ENCODE measurements at places on chromosomes 2 and 18.

DNA sequence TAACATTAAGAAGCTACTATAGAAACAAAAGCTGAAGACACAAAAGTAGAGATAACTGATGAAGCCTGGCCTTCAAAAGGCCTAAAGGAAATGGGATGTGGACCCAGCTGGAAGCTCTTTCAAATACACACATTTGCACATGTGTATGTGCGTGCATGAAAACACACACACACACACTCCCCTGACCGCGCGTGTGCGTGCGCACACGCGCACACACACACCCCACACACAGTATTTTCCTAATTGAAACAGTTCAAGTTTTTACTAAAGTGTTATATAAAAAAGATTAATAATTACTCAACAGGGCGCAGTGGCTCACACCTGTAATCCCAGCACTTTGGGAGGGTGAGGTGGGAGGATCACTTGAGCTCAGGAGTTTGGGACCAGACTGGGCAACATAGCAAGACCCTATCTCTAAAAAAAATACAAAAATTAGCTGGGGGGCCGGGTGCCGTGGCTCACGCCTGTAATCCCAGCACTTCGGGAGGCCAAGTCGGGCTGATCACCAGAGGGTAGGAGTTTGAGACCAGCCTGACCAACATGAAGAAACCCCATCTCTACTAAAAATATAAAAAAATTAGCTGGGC is 111.5 kb downstream of the PLEKHM3 start:
- no peak for DNase-seq

DNA sequence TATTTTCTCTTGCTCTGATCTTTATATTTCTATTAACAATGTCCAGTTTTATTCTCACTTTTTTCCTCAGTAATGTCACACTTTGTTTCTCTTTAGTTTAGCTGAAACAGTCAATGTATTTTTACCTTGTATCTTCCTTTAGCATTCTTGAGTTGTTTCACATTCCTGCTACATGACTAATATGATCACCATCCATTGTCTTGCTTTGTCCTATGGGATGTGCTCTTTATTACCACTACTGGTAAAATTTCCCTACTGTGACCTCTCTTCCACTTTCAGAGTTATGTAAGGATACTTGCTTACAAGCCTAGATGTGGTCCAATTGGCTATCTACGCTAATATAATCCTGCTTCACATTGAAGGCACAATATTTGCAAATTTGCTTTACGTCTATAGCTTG is 457.9 kb downstream of the PIK3C3 start:
- no peak for DNase-seq

- no peak for DNase-seq
Measured at GRCh38 chr2:71587509-71588073, 134.2 kb downstream of the DYSF start.

DNA sequence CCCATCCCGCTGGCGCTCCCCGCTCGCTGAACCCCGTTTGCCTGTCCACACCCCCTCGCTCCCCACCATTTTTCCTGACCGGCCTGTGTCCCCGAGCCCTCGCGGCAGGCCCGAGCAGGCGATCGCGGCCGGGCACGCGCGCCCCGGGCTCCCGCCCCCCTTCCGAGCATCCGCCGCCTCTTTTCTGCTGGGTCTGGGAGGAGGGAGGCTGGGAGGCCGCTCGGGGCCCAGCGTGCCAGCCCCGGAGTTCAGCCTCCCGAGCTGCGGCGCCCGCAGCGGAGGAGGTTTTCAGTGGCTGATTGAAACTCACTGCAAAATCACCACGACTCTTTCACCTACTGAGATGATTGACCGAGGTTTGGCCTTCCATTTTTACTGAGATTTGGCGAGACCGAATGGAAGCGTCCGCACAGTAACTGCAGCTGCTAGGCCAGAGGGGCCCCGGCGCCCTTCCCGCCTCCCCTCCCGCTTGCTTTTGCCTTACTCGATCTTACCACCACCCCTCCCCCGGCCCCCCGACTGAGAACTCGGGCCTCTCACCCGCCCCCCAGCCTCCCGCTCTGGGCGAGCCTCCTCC is 4.8 kb downstream of the SOX11 start:
- DNase-seq = peak; percentile 66

GRCh38 chr2:144430722-144431391 is 89.1 kb downstream of the ZEB2 start:
- DNase-seq = peak; percentile 75

DNA sequence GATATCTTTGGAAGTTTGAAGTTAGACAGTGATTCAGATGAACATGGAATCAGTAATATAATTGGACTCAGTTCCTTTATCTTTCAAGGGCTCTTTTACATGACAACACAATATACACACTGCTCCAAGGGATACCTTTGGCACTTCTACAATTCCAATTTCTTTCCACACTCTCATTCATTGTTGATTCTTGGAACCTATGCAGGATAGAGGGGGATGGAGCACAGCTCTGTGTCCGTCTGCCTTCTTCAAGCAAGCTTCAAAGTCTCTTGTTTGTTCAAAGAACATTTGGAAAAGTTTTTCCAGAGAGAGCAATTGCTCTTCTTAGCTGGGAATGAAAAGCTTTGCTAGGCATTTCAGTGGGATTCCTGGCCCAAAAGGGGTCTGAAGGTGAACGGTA is 276.2 kb upstream of the ZEB2 start:
- no peak for DNase-seq

DNA sequence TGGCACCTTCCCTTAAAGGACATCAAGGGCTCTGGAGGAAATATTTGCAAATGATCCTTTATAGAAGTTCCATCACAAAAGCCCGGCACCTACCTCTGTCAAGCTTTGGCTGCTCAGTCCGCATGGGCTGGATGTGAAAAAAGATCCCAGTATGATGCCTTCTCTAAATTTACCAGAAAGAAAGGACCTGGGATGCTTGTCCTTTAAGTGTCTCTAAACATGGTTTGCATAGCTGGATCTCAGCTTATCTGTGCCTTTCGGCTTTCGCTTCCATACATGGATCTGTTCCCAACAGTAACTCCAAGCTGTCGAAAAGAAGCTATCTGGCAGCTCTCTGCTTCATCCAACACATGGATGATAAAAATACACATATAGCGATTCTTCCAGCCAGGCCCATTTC is 60.4 kb upstream of the SLC8A1 start:
- no peak for DNase-seq

DNA sequence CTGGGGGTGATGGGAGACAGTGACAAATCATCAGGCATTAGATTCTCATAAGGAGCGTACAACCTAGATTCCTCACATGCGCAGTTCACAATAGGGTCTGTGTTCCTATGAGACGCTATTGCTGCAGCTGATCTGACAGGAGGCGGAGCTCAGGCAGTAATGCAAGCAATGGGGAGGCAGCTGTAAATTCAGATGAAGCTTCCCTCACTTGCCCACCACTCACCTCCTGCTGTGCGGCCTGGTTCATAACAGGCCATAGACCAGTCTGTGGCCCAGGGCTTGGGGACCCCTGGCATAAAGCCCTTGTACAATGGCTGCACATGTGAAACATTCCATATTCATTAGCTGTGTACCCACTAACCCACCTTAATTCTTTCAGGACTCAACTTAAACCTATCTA is 18.0 kb downstream of the NMUR1 start:
- no peak for DNase-seq

GRCh38 chr2:203683421-203683820 is 23.0 kb upstream of the CD28 start:
- no peak for DNase-seq

DNA sequence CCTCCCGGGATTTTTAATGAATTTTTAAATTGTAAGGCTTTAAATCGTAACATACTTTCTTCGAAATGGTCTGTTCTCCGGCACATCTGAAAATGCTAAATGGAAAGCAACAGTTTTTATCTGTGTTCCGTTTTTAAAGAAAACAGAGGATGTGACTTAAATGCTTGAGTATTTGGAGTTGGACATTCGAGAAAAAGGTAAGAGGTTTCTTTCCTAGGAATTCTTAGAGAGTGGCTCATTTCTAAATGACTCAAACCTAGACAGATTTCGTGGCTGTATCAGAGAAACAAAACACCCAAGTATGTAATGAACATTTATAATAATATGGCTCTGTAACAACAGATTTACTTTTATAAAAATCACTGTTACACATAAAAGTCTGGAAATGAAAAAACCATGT is 177.6 kb upstream of the CCDC68 start:
- no peak for DNase-seq

DNA sequence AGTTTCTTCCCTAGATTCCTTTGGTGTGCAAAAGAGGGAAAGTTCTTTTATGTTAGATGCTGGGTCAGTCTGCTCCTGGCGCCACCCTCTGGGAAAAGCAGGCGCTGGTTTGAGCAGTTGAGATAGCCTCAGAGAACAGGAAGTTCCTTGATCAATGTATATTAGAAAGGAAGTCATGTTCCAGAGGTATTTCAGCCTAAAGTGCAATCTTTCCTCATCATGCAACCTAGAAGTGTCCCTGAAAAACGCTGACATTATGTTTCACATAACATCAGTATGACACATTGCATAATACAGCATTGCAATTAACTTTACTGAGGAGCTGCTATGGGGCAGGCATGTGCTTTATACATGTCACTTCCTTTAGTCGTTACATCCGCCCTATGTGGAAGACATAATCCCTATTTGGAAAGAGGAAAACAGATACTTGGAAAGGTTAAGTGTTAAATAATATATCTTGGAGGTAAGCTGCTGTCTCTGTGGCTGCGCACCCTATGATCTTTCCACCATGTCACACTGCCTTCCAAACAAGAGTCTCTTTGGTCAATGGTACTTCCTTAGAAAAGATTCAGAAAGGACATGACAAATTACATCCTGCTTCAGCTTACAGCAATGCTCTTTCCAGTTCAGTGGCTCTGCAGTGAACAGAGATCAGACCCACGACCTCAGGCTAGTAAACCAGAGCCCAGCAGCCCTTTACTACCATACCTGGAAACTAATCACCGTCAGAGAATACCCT is 369.7 kb downstream of the RAD51AP2 start:
- no peak for DNase-seq

DNA sequence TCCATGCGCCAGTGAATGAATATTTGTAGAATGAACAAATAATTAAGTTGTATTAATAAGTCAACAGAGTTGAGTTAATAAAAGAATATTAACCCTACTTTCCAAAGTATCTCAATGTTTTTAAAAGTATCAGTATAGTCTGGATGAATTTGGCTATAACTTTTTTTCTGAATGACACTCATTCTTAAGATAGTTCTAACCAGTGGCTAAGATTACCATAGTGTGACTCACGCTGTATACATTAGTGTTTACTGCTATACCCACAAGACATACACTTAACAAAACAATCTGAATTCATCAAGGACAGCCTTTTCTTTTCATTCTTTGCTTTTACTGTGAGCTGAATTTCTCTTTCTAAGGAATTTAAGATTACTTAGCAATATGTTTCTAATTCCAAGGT is 77.0 kb upstream of the PDE1A start:
- no peak for DNase-seq

DNA sequence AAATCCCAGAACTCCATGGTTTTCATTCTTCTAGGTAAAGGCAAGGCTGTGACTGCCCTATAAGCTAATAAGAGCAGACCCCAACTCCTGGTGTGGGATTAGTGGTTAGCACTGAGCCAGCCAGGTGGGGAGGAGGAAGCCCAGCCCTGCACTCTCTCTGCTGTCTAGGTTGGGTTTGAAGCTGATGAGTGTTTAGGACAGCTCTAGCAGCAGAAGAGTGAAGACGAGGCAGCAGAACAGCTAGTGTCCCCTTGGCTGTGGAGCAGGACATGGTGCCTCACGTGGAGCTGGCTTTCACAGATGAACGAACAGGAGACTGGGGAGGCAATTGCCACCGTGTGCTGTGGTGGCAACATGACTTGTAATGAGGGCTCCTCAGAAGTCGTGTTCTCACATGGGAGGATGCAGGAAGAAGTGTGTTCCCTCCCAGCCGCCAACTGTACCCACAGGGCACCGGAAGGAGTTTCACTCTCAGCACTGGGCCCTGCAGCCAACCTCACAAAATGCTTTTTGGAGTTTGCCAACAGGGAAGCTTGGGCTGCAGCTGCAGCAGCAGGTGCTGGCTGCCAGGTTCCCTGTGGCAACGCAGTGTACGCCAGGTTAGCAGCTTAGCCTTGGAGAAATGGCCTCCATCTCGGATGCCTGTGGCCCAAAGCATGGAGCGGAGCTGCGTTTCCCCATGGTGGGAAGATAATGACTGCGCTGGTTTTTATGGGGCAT is 328.2 kb downstream of the SETBP1 start:
- no peak for DNase-seq

- no peak for DNase-seq
Measured at GRCh38 chr2:71173096-71173495, 42.7 kb downstream of the MPHOSPH10 start.

GRCh38 chr2:194104687-194105086 is 1552.3 kb upstream of the SLC39A10 start:
- no peak for DNase-seq

DNA sequence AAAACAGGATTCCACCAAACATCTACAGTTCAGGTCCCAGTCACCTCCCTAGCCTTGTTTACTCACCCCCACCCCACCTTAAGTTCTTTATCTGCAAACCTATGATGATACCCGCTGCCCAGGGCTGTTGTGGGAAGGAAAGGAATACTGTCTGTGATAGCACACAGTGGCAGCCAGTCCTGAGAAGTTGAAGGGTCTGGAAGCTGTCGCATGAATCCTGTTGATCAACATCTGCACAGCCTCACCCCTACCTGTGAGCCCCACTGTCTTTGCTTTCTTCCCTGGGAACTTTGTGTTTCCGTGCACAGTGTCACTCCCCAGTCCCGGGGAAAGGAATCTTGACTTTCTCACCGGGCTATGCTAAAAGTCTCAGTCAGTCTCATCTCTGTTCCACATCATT is 160.7 kb upstream of the EPAS1 start:
- DNase-seq = no peak

GRCh38 chr18:63255435-63255834 is 64.1 kb downstream of the BCL2 start:
- DNase-seq = no peak

DNA sequence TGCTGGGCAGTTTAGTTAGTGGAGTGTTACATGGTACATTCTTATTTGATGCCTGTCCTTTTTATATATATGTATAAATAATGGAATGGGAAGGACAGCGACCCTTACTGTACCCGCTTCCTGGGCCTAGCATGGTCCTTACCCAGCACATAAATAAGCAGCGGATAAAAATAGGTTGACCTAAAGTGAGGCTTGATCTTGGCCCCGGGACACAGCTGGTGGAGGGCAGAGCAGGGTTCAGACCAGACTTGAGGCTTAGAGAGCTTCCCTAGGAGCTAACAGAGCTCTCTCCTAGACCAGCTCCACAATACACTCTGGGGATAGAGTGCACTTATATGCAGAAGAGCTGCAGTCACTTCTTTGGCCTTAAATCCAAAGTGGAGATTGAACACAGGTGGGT is 46.9 kb upstream of the RPL31 start:
- DNase-seq = no peak

- DNase-seq = no peak
Measured at GRCh38 chr2:174389542-174389941, 6.0 kb upstream of the SCRN3 start.

DNA sequence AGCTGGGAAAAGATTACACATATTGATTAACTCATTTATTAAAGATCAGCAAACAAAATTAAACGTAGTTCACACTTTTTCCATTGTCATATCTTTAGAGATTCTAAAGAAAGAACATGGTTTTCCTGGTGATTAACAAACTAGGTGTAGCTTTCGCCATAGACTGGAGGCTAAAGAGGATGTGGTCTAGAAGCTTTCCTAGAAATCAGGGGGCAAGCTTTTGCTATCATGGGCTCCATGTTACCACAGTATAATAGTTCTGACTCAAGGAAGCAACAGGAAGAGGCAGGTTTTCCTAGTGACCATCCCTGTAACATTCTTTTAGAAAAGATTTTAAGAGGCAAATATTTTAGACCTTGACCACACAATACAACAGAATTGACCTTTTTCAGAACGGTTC is 232.7 kb downstream of the METTL4 start:
- DNase-seq = no peak

Data from NCI-H1105 treated with DMSO at 0.1 percent for 48 hours (cell line).